ENCODE measurements at places on chromosomes 2 and 18.

DNA sequence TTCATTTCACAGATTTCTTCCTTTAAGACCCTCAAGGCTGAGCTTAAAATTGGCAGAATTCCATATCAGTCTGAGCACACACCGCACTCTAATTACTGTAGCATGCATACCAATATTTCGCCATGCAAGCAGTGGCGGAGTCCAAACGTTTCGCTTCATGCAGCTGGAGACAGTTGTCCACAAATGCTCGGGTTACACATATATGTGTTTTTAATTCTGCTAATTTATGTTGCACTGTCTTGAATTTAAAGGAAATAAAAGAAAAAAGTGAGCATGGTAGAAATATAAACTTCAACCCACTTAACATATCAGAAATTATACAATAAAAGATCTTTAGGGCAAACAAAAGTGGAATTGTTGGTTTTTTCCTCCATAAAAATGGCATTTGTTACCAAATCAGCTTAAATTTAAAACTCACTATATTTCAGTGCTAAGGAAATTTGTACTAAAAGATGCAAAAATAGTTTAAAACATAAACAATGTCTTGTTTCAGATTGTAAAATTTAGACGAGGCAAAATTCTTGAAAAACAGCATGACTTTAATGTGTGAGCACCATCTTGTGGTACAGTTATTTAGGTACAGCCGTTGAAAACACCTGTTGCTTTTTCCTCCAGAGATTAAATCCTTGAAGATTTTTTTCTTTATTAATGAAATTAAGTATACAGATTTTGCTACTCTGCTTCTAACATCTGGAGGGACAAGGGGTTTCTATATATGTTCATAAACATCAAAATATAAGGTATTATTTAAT is 24.1 kb upstream of the KANSL1L start:
- DNase-seq: peak; percentile 30

DNA sequence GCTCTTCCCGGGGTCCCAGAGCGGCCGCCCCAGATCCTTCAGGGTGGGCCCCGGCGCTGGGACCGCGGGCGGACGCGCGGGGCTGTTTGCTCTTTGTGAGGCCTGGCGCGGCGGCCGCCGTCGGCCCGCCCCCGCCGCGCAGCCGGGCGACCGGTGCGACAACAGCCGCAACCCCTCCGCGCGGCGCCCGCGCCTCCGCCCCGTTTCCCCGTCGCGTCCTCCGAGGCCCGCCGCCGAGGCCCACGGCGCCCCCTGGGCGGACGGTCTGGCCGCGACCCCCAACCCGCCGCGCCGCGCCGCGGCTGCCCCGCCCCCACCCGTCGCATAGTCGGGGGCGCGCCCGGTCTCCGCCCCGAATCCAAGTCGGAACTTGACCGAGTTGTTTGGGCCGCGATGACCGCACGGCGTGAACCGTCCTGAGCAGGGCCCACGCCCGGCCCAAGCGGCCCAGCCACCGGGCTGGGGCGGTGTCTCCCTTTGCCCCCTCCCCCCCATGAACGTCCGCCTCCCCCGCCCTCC is 448 bp downstream of the YPEL5 start:
- no peak for DNase-seq

DNA sequence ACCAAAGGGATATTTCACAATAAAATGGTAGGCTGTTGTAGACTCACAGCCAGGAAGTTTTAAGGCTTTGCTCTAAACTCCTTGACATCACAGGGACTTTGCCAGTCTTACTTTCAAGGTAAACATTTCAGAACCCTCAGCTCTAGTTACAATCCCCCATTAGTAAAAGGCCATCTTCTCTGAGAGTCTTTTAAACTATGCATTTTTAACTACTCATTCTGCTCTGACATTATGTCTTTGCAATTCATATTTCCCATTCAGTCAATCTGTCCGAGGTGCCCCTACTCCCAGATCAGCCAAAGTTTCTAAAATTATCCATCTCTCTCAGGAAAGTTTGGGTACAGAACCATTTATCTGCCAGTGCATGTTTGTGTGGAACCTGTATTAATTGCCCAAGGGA is 1094.1 kb downstream of the TDRD15 start:
- no peak for DNase-seq

GRCh38 chr2:23918837-23919489 is 8.0 kb downstream of the ATAD2B start:
- DNase-seq: no peak

- no peak for DNase-seq
Observed at GRCh38 chr18:79552696-79553095, 126.9 kb upstream of the CTDP1 start.

- no peak for DNase-seq
Observed at GRCh38 chr2:17626986-17627385, 86.5 kb downstream of the VSNL1 start.

DNA sequence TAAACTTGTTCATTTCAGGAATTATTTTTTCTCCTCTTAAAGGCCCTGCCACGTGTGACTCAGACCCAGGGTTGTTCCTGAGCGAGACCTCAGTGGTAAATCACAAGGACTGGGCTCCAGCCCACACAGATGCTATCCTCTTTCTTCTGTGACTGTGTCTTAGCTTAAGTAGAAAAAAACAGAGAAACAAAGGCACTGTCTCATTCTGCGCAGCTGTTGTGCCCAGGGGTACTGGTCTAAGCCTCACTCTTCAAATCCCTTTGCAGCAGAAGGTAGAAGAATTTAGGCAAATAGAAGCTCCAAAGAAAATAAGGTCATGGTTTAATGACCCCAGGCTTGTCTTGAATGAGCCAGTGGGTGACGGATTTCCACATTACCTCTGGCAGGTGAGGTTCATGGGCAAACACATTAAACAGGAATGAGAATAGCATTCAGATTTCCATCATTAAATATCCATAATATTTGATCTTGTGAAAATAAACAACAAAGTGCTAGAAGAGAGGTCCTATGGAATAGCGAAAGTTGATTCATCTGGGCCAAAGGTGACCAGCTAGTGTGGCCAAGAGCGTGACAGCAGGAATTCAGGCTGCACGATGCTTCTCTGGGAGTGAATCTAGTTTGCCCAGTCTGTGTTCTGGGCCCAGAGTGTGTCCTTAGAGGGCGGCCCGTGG is 63.3 kb downstream of the LIPG start:
- DNase-seq: no peak

- no peak for DNase-seq
Observed at GRCh38 chr2:25489631-25490030, 147.9 kb upstream of the DNMT3A start.

DNA sequence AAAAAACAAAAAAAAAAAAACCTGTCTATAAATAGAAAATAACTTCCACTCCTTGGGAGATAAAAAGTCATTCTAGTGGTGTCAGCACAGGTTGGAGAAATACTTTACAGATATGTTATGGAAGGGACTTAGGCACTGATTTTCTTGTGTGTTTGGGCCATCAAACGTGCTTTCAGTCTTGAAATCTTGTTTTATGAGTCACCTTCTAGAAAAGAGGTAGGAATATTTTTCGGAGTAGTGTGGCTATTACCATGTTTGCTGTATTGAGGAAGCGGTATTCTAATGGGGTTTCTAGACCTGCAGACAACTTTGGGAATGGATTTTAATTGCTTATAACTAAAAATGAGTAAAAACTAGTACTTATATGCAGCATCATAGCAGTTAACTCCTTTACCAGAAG is 12.0 kb downstream of the HNMT start:
- no peak for DNase-seq

DNA sequence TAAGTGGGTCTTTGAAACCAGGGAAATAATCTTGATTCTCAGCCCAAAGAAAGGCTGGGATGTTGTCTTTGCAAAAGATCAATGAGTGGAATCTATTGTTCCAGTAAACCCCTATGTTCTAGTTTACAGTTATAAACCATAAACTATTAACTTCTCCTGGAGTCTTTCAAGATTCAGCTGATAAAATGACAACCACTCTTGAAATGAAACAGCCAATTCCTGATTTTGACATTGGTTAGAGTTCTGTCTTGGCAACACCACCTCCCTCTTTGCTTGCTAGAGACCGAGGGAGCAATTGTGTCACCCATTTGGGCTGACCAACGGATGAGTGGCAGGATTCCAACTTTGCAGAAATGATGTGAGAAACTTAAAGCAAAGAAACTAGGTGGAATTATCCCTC is 746.9 kb downstream of the SLC4A3 start:
- no peak for DNase-seq

GRCh38 chr2:140158259-140158658 is 1378.1 kb upstream of the NXPH2 start:
- no peak for DNase-seq

DNA sequence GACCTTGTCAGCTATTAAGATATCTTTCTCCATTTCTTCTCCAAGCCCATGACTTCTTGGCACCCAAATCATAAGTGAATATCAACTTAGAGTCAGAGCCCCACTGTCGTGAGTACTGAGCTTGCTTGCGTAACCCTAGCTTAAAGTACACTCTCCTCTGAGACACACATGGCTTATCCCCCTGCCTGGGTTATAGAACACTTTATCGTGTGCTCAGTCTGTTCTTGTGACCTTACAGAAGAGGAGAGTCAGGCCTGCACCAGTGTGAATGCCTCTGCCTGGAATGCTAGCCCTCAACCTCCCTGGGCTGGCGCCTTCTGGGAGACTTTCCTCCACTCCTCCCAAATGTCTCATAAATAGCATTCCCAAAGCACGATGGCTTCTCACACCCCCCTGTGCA is 79.3 kb downstream of the CEP192 start:
- DNase-seq: no peak

GRCh38 chr2:73406996-73407395 is 21.4 kb downstream of the ALMS1 start:
- no peak for DNase-seq

DNA sequence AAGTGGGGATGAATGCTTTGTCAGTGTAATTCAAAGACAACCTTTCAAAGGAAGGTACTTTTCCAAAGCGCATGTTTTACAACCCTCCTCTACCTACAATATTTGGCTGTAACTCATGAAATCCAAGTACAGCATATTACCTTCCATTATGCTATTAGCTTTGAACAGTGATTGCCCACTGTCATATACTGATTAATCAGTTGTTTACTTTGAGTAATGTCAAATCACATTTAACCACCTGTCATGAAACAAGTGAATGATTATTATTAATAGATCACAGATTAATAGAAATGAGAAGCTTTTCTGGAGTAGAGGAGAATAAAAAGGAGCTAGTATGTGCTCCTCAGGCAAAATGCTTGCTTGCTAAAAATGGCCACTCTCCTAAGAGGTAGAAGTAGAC is 150.5 kb upstream of the SMAD7 start:
- no peak for DNase-seq

DNA sequence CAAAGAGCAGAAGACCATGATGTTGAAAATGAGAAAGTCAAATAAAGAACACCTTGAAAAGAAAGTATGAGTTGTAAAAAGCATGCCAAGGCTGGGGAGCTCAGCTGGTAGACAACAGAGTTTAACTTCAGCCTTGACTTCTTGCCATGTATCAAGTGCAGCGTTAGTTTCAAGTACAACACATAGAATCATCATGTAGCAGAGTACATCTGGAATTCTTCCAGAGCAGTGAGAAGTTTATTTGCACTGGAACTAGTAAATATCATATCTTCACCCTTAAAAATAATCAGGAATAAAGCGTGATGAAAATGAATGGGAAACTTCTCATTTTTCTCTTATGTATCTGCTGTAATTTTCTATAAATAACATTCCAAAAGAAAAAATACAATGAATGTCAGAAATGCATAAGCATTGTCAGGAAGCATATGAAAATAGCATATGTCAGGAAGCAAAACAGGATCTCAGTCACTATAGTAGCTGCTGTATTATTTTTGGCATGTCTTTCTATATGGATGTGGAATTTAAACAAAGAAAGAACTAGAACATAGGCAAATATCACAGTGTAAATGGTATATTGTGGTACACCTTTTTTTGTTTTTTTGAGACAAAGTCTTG is 10.1 kb upstream of the SULT1C4 start:
- DNase-seq: no peak

DNA sequence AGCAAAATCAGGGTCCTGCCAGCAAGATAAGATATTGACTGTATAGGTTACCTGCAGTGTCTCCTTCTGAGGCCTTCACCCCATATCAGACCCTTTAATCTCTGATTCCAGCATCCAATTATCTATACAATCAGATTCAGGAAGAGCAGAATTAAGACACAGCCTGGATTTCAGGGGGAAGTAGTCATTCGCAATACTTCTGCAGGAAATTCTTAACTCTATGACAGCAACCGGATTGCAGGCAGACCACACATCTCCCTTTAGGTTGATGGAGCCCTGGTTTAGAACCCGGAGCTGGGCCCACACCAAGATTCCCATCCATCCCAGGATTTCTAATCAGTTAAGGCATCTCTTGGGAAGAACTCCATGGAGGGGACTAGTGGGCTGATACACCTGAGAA is 9.5 kb downstream of the ARL4C start:
- DNase-seq: no peak

- no peak for DNase-seq
Observed at GRCh38 chr2:145380436-145381017, 860.6 kb upstream of the ZEB2 start.

- DNase-seq: no peak
Observed at GRCh38 chr18:33201509-33201926, 239.0 kb downstream of the CCDC178 start.

GRCh38 chr18:21489119-21489750 is 111.3 kb downstream of the ESCO1 start:
- DNase-seq: peak; percentile 22

DNA sequence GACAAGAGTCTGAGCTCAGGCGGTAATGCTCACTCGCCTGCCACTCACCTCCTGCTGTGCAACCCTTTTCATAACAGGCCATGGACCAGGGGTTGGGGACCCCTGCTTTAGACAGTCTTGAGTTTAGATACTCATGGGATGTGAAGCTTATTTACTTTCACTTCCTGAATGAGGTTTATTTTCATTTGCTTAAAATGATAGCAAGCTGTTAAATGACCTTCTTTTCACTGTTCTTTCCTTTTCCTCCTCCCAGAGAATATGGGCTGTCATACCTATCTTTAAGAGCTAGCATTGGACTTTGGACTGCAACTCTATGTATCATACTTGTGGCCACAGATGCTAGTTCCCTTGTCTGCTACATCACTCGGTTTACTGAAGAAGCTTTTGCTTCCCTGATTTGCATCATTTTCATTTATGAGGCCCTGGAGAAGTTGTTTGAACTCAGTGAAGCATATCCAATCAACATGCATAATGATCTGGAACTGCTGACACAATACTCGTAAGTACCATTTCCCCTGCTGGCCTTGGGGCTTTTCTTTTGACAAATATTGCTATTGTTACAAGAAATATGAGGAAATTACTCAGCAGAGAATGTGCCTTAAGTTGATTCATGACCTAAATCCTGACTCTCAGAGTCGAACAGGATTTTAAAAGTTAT is 168.5 kb downstream of the DPP4 start:
- no peak for DNase-seq
